ENCODE measurements at places on chromosomes 1 and 21.

DNA sequence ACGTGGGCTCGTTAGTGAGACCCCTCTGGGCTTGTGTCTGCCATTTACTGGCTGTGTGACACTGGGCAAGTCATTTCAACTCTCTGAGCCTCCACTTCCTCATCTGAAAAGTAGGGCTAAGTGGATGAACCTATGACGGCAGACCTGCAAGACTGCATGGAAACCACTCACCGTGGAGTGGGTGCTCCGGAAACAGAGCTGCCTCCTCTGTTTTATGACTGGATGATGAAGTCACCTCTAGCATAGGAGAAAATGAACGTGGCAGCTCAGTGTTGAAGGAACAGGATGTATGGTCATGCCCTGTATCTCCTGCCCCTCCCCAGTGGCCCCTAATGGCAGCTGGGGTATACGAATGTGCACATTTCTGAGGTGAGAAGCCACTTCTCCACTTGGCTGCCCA is 40.5 kb downstream of the STPG1 start:
- DNase-seq, result no peak

GRCh38 chr21:33799378-33800090 is 116.1 kb downstream of the ATP5PO start:
- DNase-seq, result no peak

GRCh38 chr1:204996981-204997380 is 46.0 kb upstream of the CNTN2 start:
- DNase-seq, result no peak

GRCh38 chr1:62361431-62361830 is 42.2 kb upstream of the KANK4 start:
- DNase-seq, result no peak

GRCh38 chr1:156589546-156589945 is 2.0 kb upstream of the NAXE start:
- DNase-seq, result no peak

- DNase-seq, result no peak
Observed at GRCh38 chr1:192488058-192488457, 87.5 kb upstream of the RGS1 start.

DNA sequence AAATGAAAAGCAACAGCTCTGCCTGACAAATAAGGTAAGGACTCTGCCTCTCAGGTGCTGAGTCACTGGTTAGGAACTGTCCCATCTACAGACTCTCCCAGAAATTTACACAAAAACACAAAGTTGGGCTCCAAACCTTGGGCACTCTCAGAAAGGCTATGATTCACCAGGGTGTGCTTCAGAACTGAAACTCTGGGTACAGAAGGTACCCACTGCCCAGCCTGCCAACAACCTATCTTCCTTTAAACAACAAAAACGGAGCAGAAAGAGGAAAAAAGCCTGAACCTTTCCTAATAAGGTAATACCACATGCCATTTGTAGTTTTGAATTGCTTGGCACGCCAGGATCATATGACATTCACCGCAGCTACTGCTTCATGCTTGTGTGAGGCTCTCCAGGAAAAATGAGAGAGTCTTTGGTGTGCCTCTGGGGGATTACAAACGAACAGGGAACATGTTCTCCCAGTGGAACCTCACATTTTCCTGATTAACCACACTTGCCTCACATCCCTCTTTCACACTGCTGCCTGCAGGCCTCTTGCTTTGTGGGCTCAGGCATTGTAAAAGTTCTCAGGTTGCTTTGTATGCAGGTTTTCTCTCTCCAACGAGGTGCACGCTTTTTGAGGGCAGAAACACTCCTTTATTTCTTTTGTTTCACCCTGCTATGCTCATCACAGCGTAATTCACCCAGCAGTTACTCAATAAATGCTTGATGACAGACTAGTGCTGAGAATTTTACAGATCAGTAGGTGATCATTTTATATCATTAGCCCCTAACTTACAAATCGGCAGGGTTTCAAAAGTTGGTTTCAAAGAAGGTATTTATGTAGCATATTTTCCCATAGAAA is 65.1 kb downstream of the GADD45A start:
- DNase-seq, result no peak

DNA sequence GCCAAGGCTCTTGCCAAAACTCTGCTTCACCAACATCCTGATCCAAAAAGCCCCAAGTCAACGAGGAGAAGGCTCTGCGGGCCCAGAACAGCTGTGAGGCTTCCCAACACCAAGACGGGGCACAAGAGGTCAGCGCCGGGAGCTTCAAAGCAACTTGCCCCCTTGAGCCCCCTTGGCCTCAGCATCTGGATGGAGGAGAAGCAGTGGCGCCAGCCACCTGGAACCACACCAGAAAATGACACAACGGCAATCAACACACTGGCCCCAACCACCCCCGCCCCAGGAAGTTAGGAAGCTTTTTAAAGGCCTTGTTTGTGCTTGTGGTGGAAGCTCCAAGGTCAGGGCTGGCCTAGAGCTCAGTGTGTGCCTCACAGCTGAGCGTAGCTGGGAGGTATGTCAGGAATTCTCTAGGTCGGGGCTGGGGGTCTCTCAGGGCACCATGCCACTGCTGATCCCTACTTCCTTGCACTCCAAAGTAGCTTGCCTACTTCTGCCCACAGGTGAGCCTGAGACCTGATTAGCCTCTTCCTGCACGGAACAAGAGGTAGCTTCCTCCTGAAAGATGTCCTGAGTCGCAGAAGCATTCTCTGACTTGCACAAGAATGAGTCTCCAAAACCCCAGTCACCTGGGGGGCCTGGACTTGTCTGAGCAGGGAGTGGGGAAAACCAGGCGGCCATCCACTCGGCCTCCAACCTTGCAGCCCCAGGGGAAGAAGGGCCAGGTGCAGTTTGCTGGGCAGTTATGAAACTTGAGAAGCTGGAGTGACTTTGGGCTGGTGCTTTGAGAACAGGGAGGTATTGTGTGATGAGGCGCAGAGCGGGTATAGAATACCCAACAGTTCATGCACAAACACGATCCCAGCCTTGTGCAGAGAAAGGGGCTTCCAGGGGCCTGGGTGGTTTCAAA is 9.7 kb upstream of the SRP9 start:
- DNase-seq, result no peak

GRCh38 chr1:175725684-175726083 is 17.7 kb downstream of the TNR start:
- peak; percentile 39 for DNase-seq

DNA sequence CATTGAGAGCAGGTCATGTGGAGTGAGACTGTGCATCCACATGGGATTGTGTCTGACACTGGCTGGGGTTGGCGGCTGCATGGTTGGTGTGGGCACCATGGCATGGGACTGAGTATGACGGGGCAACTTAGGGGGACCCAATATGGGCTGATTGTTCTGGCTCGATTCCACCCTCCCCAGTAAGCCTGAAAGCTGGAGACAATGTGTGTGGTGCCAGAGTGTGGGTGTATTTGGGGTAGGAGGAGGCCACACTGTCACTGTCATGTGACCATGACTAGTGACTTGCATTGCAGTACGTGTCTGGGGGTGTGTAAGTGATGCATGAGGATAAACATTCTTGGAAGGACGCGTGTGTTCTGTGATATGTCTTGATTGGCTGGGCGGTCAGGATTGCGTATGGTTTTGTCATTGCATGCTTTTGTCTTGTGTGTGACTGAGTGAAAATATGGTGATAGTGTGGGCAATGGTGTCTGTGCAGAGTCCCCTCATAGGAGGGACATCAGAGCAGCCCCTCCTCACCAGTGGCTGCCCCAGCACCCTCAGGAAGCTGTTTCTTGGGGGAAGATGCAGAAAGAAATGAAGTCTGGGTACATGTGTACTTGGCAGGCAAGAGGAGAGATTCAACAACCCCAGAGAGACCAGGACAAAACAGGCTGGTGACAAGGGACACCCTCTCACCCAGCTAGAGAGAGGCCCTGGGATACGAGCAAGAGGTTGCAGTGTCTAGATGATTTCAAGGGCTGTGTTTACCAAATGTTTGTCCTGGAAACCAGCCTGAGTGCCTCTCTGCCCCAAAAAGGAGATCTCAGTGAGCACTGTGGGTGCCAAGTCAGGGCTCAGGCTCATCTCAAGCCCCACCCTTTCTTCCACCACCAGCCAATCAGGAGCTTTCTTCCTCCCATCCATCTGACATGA is 36.3 kb downstream of the SDC3 start:
- no peak for DNase-seq

DNA sequence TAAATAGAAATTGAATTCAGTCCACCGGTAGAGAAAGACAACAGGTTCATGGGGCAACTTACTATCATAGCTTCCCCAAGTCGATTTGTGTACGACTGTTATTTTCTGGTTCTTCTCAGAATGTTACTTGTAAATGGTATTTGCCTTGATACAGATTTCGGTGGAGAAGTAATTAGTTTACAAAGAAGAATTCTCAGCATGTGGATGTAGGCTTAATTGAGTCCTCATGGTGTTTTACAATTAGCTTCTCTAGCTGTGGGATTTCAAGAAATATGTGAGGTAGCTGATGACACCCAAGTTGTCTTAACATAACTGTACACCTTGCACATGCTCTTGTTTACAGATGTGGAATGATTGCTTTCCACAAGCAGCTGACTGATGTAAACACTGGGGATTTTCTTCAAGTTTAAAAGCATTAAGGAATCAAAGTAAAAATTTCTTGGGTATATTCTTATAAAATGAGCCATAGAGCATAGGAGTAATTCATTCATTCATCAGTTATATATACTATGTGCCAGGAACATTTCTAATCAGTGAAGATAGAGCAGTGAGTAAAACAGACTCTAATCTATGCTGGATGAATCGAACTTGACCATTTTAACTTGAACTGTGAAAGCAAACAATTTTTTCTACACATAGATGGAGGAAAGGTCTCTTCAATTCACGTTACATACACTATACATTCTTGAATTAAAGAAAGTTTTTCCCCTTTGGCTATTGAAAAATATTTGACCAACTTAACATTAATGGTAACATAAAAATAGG is 1.4 kb downstream of the MACO1 start:
- no peak for DNase-seq

DNA sequence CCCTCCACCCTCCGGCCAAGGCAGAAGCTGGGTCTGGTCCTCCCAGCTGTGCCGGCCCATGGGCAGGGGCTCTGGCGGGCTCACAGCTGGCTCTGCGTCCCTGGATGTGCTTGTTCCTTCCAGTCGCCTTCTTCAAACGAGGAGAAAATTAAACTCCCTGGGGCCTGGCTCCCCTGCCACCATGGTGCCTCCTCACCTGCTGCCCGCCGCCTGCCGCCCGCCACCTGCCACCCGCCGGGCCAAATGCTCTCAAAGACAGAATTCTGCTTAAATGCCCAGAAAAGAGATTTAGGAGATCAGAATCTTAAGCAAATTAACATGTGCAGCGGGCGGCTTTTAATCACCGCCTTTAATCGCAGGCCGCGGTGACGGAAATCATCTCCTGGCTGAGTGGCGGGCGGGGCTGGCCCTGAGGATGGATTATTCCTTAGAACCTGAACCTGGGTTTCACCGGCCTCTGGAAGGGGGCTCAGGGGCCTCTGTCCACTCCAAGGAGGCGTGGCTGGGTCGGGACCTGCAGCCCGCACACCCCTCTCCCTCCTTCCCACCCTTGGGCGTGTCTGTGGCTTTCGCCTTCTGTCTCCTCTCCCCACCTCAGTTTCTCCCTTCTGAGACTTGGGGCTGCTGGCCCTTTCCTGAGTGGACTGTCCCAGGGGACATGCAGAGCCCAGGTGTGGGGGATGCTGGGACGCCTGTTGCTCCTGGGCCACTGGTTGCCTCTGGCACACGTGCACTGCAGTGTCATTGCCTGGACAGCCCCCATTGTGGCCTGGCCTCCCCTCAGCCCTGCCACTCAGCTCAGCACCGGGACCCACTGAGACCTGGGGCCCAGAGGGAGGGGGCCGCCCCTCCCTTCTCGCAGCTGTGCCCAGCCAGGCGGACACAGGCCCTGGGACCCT is 10.5 kb upstream of the PLCH2 start:
- no peak for DNase-seq

GRCh38 chr21:35563885-35564451 is 496.4 kb downstream of the SETD4 start:
- no peak for DNase-seq

DNA sequence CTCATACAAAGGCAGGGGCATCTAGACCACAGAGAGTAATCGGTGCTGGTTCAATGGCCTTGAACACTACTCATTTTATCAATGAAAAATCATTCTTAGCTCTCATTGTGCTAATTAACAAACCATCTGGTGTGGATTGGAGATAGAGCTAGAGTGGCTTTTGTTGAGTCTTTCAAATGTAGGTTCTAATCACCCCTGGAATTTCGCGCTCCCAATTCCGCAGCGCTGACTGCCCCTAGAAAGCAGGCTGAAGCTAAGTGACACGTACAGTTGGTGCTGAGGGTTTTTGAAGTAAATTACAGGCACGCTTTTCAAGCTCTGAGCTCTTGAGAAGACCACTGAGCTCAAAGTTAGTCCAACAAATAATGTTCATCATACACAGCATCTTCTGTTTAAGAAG is 31.2 kb upstream of the CA6 start:
- no peak for DNase-seq

DNA sequence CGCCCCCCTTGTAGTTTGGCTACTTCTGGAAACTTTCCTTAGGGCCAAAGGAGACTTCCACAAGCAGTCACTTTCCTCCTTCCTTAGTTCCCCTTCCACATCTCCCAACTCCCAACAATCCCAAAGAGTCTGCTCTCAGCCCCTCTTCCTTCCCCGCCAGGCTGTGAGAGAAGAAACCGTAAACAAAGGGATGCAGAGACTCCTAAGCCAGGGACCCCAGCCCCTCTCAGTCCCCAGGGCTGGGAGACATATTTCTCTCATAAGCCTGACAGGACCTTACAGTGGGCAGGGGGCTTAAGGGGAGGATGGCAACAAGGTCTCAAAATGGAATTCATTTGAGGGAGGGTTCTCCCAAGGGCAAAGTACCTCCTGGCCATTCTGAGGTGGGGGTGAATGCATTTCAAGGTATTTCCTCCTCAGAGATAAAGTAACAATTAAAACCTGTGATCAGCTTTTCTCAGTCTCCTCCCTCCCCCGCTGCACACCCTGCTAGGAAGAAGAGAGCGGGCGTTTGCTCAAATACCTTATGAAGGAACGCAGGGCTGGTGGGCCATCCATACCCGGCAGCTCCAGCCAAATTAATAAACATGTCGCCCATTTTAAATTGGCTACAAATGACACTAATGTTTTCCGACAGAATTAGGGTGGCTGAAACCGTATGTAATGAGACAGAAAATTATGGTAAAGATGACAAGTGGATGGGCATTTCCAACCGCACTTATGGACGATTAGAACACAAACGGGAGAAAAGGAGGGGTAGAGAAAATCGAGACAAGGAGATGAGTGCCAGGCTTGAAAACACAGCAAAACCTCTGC is 4.0 kb downstream of the BARHL2 start:
- DNase-seq, result no peak

- DNase-seq, result no peak
Observed at GRCh38 chr1:224525411-224526040, 90.6 kb upstream of the CNIH3 start.
